ENCODE measurements at places on chromosomes 3 and 15.

GRCh38 chr3:73315706-73316105 is 254.2 kb downstream of the EBLN2 start:
- DNase-seq: no peak

DNA sequence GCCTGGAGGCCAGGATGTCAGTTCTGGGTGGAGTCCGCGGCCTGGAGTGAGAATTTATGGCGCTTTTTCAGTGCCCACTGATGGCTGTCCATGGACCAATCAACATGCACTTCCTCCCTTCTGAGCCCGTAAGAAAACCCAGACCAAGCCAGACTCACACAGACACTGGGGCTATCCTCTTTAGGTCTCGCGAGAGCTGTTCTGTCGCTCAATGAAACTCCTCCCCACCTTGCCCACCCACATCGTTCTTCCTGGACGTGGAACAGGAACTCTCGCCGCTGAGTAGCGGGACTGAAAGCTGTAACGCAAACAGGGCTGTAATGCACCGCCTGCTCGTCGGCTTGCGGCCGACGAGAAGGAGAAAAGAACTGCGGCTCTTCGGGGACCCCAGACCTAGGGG is 833.0 kb upstream of the CADM2 start:
- no peak for DNase-seq

GRCh38 chr3:173617490-173617889 is 219.9 kb downstream of the NLGN1 start:
- no peak for DNase-seq

GRCh38 chr3:183222631-183223235 is 30.3 kb upstream of the B3GNT5 start:
- DNase-seq: no peak

GRCh38 chr15:29910068-29910467 is 87.8 kb upstream of the TJP1 start:
- DNase-seq: no peak

DNA sequence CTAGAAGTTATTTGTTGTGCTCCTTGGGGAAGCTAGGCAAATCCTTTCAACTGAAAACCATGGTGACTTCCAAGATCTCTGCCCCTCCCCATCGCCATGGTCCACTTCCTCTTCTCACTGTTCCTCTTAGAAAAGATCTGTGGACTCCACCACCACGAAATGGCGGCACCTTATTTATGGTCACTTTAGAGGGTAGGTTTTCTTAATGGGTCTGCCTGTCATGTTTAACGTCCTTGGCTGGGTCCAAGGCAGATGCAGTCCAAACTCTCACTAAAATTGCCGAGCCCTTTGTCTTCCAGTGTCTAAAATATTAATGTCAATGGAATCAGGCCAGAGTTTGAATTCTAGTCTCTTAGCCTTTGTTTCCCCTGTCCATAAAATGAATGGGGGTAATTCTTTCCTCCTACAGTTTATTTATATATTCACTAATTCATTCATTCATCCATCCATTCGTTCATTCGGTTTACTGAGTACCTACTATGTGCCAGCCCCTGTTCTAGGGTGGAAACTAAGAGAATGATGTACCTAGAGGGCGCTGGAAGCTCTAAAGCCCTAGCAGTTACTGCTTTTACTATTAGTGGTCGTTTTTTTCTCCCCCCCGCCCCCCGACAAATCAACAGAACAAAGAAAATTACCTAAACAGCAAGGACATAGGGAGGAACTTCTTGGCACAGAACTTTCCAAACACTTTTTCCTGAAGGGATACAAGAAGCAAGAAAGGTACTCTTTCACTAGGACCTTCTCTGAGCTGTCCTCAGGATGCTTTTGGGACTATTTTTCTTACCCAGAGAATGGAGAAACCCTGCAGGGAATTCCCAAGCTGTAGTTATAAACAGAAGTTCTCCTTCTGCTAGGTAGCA is 657 bp downstream of the PATL2 start:
- DNase-seq: no peak

- DNase-seq: no peak
These were observed 19.2 kb downstream of the ALDH1A3 start for GRCh38 chr15:100898661-100899462.

DNA sequence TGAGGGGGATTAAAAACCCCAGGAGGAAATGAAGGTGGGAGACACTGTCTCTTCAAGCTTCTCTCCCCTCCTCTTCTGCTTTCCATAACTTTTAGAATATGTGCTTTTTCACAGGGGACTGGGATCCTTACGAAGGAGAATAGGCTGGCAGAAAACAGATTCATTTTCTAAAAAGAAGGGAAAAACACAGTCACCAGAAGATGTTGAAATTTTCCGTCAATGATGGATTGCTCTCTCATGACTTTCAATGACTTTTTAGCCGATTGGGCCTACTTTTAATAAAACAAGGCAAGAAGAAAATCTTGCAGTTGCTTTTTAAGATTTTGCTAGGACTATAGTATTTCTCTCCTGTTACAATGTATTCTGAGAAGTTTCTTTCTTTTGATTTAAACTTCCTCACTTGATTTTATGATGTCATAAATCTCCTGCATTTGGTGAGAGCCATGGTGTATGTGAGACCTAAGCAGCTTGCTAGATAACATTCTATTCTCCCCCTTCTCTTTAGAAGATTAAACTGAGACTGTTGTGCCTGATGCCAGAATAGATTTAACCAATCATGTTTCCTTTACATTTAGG is 241.2 kb downstream of the FEZF2 start:
- DNase-seq: no peak

DNA sequence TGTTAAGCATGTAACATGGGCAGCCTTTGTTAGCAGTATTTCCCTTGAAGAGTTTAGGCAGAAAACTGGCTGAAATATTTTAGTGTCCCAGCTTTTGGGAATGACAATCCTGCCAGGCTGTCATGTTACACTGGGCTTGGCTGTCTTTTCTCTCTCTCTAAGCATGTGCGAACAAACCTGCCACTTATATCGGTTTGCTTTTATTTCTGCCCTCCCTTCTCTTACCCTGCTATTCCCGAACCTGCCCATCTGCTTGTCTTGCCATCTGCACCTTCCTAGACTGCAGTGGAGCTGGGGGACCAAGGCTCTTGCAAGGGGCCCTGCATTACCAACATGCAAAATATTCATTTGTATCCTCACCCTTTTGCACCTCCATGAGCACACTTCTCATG is 339.6 kb downstream of the EPHB1 start:
- DNase-seq: no peak

- no peak for DNase-seq
These were observed 15.4 kb downstream of the CCDC54 start for GRCh38 chr3:107392549-107393165.

GRCh38 chr15:85764649-85765277 is 30.0 kb downstream of the KLHL25 start:
- DNase-seq: no peak

DNA sequence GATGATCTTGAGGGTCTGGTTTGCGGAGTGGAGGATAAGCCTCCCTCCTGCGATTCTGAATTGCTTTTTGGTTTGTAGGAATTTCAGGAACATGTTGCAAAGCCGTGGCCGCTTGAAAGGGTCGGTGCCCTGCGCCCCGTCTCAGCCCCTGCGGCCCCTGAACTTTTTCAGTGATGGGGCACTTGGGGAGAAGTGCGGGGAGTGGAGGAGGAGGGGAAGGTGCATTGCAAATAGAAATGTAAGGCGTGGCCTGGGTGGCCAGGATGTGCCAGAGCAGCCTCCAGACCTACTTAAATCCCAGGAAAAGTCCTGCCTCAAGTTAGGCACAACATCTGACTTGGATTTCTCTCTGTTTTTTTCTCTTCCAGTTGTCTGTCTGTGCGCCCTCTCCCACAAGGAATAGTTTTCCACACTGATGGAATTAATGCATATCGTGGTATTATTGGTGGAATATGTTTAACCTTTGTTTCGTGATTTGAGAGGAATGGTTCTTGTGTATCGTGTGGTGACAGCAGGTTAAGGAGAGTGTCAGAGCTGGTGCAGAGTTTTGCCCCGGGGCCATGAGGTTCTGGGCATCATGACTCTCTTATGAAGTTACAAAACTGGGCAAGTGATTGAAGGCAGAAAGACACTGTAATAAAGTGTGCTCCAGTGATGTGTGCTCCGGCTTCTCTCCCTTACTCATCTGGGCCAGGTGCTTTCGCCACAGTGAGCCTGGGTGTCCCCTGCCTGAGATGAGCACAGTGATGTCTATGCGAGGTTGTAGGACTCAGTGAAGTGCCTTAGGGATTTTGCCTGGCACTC is 153.8 kb downstream of the PGPEP1L start:
- DNase-seq: peak; percentile 15

DNA sequence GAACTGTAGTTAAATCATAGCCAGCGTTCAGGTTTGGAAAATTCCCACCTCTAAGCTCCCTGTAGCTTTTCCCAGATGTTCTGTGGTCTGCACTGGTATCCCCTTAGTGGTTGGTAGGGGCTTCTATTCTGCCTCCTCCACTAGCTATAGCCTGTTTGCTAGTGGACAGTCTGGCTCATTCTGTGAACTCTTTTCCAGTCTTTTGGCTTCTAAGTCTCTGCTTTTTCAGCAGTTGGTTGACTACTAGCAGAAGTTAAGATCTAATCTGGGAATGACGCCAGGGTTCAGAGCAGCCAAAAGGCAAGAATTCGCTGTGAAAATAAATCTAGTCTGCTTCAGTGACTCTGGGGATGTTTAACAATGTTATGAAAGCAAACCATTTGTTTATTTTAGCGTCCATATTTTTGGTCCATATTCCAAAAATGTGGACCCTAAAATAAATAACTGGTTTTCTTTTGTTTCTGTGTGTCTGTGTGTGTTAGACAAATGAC is 73.7 kb upstream of the WDR72 start:
- no peak for DNase-seq

GRCh38 chr15:89999676-90000185 is 1.4 kb upstream of the ZNF710 start:
- DNase-seq: peak; percentile 52

- no peak for DNase-seq
These were observed 18.2 kb downstream of the PIF1 start for GRCh38 chr15:64807051-64807749.

DNA sequence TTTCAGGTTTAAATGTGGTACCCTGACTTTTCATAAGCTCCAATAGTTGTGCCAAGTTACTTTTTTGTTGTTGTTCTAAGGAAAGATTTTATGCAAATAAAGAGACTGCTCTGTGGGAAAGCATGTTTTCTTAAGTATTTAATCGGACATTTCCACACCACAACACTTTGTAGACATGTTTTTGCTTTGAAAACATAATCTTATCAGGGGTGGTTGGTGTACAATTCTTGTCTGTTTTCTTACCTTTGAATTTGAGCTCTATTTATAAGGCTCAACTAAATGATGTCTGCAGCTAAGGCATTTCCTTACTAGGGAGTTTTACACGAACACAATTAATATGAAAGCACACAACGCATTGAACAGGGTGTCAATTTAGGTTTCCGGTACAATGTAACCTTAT is 81.5 kb upstream of the CDIN1 start:
- DNase-seq: no peak

DNA sequence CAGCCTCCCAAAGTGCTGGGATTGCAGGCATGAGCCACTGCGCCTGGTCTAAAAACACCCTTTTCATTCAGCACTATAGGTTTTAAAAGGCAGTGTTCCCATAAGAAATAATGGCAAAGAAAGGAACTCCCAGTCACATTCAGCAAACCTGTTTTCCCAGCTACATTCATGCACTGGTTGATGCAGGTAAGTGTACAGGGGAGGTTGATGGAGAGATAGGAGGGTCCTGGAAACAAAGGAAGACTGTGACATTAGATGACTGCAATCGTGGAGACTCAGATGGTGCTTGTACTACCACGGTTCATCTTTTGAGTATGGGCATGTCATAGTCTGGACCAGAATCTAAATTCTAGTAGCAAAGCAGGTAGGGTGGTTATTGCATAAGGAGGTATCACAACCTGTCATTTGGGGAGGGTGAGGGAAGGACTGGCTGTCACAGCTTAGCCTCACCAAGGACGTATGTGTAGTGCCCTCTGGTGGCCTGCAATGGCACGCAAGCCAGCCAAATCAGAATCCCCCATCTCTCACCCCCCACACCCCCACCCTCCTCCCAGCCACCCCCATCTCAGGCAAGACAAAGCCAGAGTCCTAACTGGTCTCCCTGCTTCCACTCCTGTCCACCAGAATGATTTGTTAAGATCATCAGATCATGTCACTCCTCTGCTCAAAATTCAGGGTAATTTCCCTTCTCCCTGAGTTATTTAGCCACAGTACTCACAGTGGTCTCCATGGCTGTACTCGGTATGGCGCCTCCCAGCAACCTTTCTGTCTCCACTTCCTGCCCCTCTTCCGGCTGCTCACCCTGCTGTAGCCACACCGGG is 28.8 kb upstream of the UBL7 start:
- DNase-seq: peak; percentile 81

GRCh38 chr3:36707623-36708409 is 56.5 kb downstream of the DCLK3 start:
- no peak for DNase-seq

Measured in WERI-Rb-1 (cell line).